ENCODE measurements at places on chromosomes 6 and 20.

DNA sequence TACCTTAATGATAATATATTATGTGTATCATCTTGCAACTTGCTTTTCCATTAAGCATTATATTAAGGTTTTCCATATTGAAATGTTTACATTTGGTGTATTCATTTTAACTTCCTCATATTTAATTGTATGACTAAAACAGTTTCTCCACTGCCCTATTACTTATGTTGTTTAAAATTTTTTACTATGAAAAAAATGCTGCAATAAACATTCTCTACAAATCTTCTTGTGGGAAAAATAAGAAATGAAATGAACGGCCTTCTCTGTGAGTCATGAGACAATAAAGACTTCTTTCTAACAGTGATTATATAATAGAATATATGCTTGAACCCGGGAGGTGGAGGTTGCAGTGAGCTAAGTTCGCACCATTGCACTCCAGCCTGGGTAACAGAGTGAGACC is 25.5 kb downstream of the FASTKD5 start:
- DNase-seq = no peak

DNA sequence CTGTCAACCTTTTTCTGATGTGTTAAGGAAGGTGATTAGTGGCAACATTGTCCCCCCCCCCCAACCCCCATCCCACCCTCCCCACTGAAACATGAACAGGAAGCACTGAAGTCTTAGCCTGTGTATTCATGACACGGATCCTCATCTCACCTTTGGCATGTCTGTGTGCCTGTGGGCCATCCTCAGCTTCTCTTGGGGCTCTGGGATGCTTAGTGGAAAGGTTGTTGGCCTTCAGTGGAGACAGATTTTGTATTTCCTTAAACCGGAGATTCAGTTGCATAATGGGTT is 93.6 kb downstream of the RREB1 start:
- no peak for DNase-seq

- peak; percentile 46 for DNase-seq
Measured at GRCh38 chr20:38726804-38727606, 2.7 kb downstream of the SLC32A1 start.

DNA sequence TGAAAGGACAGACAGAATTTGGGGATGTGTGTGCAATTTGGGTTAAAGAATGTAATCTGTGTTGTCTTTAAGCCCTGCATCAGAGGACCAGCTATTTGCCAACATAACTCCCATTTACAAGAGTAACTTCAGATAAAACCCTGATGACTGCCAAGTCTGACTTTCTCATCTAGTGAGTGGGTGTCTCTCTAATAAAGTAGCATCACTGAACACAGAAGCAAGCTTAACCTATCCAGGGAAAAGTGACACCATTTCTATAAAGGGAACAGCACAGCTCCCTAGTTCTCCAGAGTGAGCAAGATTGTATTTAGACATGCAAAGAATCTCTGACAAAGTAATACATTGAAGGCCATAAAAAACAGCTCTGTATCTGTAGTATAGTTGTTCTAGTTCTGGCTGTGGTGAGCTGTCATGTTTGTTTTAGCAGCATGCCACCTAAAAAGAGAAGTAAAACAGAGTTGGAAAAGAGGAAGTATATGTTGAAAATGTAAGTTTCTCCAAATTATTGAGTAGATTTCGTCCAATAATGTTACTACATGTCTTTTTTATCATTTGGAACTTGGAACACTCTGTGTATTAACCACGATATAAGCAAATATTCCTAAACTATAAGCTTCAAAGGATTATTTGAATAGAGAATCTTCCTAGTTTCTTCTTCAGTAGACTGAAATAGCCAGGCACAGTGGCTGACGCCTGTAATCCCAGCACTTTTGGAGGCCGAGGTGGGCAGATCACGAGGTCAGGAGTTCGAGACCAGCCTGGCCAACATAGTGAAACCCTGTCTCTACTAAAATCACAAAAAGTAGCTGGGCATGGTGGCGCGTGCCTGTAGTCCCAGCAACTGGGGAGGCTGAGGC is 8.8 kb upstream of the PIM1 start:
- DNase-seq = no peak

GRCh38 chr6:74182992-74183391 is 487.0 kb downstream of the CD109 start:
- no peak for DNase-seq

GRCh38 chr20:35008411-35009342 is 53.0 kb downstream of the MYH7B start:
- DNase-seq = no peak

- DNase-seq = no peak
Measured at GRCh38 chr20:22536956-22537756, 47.2 kb downstream of the FOXA2 start.

DNA sequence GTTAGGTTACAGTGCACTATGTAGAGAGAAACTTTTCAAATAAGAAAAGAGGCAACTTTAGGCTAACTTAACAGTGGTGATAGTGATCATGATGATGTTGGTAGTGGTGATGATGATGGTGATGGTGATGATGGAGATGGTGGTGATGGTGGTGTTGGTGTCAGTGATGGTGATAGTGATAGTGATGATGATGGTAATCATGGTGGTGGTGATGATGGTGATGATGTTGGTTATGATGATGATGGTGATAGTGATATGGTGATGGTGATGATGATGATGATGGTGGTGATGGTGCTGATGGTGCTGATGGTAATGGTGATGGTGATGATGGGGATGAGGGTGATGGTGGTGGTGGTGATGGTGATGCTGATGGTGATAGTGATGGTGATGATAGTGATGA is 107.4 kb downstream of the DLL1 start:
- DNase-seq = no peak

- no peak for DNase-seq
Measured at GRCh38 chr6:155188707-155189496, 74.9 kb upstream of the CLDN20 start.

DNA sequence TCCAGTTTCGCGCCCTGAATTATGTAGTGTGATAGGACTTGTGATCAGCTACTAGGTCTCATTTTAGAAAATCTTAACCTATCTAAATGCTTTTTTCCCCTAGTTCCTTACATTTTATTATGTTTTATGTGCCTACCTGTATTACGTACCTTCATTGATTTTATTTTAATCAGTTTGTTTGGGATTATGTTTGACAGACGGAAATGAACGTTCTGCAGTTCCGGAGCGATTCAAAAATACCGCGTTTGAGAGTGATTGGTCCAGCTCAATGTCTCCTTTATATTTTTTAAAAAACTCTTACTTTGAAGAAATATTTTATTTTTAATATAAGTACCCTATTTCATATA is 114.3 kb upstream of the BTN3A2 start:
- DNase-seq = peak; percentile 18

DNA sequence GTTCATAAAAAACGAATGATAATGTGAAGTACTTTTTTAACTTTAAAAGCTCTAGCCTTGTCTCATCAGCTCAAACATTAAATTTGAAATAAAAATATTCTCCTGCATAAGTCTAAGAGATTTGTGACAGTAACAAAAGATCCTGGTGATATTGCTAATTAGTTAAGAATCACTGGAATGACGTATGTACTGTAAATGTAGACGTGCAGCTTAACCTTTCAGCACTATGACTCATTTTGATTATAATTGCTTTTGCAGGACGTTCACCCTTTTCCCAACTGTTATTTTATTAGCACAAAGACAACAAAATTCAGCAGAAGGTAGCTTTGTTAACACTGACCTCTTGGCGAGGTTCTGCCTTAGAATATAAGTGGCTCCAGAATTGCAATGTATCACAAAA is 68.6 kb downstream of the TENT5A start:
- no peak for DNase-seq

GRCh38 chr6:7148100-7148822 is 40.5 kb downstream of the RREB1 start:
- peak; percentile 20 for DNase-seq

GRCh38 chr20:10555865-10556308 is 117.9 kb downstream of the JAG1 start:
- DNase-seq = no peak

DNA sequence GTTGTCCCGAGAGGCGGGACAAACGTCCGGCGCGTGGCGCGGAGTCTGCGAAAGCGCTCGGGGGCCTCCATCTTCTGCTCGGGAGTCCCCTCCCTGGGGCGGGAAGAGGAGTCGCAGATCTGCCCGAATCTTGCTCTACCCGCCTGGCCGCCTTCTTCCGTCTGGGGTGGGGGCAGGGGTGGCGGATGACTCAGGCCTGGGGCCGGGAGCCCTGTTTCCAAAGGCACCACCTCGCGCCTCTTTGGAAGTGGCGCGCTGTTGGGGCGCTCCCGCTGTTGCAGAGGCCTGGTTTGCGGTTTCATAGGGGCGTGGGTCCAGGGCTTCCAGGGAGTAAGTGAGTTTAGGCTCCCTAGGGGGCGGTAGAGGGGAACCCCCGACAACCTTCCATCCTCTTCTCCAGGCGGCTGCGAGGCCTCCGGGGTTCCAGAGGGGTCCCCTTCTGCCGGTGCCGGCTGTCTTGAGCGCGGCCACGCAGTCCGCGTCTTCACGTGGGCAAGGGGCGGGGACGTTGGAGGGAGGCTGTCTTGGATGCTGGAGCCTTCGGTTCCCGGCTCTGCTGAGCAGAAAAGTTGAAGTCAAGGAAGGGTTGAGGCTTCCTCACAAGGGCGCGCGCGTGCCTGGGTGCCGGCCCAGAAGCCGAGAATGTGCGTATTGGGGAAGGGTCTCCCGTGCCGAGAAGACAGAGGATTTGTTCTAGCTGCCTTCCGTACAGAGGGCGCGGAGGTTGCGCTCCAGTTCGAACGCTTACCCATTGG is 2.6 kb upstream of the TFAP2C start:
- DNase-seq = no peak

DNA sequence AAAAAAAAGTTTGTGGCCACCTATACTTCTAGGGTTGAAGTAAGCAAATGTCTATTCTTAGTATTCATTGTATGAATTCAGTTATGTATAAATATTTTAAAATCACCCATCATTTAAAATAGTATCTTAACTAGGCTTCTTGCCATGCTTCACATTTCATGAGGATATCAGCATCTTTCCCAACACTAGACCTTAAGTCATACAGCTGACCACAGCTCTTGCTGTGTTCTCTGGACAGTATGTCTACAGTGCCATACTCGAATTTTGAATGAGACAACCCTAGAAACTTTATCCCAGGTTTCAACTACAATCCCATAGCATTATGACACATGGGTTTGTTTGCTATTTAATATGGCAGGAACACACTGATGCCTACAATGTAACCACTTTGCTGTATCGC is 5.2 kb downstream of the TXNDC5 start:
- no peak for DNase-seq

DNA sequence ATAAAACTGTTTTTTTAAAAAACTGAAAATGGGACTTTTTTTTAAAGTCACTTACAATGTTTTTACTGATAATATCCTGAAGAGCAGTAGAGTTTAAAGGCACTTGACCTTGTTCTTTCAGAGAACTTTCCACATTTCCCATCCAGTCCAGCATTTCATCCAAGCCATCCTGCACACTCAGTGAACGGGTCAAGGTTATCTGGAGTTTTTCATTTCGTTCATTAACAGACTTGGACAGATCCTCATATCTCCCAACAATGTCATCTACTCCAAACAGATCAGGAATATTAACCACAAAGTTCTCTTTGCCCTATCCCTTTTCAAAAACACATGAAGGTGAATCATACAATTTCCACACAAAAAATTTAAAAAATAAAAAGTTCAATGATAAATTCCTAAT is 69.1 kb downstream of the DST start:
- no peak for DNase-seq

GRCh38 chr20:64237316-64237715 is 18.2 kb upstream of the PCMTD2 start:
- no peak for DNase-seq
